Brain (organoid and tissue), 16 donors: ENCODE measurements at places on chromosomes 13 and 19.

DNA sequence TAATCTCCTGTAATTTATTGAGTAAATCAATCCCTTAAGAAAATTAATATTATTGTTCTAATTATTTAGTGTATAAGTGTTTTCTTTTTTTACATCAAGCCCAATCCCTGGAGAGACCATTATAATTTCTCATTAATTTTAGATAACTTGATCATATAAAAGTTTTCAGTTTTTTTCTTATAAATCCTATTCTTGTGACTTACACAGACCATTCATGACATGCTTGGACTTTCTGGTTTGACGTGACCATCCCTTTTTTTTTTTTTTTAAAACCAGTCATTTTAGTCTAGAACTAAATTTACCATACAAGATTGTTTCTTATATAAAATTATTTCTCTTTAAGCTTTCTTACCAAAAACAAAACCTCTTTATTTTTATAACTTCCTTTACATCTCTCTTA is 5.4 kb upstream of the MTRF1 start:
- peak; percentile 15 for DNase-seq

- DNase-seq = peak; percentile 60
Measured at GRCh38 chr13:42041011-42041683, 7.3 kb upstream of the DGKH start.

DNA sequence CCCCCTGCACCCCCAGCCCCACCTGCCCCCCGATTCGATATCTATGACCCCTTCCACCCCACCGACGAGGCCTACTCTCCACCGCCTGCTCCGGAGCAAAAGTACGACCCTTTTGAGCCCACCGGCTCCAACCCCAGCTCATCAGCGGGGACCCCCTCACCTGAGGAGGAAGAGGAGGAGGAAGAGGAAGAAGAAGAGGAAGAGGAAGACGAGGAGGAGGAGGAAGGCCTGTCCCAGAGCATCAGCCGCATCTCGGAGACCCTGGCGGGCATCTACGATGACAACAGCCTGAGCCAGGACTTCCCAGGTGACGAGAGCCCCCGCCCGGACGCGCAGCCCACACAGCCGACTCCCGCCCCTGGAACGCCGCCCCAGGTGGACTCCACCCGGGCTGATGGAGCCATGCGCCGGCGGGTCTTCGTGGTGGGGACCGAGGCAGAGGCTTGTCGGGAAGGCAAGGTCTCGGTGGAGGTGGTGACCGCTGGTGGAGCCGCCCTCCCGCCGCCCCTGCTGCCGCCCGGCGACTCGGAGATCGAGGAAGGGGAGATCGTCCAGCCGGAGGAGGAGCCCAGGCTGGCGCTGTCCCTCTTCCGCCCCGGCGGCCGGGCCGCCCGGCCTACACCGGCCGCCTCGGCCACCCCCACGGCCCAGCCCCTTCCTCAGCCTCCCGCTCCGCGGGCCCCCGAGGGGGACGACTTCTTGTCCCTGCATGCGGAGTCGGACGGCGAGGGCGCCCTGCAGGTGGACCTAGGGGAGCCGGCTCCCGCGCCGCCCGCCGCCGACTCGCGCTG is 9.2 kb downstream of the SCAF1 start:
- no peak for DNase-seq

DNA sequence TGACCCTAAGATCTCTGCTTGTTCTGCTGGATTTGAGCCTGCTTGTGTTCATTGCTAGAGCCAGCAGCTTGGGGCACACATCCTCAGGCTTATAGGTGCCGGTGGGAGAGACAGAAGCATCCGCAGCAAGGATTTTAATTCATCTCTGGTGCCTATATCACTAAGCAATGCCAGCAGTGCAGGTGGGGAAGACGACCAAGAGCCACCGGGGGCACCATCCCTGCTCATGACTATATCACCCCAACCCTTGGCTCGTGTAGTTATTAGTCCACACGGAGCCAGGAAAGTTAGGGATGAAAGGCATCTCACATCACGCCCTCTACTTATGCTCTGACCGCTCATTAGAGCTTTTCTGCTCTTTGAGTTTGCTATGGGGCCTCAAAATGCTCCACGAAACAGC is 298.2 kb downstream of the DCLK1 start:
- no peak for DNase-seq

DNA sequence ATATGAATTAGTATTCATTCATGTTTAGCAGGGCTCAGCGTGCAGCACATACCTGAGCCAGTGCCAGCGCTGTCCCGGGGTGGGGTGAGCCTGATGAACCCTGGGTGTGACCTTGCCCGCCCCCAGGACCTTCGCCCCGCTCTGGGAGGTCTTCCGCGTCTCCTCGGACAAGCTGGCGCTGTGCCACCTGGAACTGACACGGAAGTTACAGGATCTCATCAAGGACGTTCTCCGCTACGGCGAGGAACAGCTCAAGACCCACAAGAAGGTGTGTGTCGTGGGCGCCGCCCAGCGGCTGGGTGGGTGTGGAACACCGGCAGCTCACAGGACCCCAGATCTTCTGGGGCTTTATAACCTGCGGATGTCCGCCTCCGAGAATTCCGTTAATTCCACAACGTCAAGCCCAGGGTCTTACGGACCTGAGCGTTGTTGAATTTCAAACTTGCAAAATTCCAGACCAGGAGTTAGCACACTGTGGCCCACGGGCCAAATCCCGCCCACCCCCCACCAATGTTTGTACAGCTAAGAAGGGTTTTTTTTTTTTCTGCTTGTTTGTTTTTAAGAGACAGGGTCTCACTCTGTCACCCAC is 15.4 kb downstream of the FCHO1 start:
- DNase-seq = peak; percentile 71

- no peak for DNase-seq
Measured at GRCh38 chr13:53182724-53183123, 154.1 kb downstream of the OLFM4 start.

GRCh38 chr13:69389899-69390298 is 717.7 kb upstream of the ATXN8OS start:
- no peak for DNase-seq

DNA sequence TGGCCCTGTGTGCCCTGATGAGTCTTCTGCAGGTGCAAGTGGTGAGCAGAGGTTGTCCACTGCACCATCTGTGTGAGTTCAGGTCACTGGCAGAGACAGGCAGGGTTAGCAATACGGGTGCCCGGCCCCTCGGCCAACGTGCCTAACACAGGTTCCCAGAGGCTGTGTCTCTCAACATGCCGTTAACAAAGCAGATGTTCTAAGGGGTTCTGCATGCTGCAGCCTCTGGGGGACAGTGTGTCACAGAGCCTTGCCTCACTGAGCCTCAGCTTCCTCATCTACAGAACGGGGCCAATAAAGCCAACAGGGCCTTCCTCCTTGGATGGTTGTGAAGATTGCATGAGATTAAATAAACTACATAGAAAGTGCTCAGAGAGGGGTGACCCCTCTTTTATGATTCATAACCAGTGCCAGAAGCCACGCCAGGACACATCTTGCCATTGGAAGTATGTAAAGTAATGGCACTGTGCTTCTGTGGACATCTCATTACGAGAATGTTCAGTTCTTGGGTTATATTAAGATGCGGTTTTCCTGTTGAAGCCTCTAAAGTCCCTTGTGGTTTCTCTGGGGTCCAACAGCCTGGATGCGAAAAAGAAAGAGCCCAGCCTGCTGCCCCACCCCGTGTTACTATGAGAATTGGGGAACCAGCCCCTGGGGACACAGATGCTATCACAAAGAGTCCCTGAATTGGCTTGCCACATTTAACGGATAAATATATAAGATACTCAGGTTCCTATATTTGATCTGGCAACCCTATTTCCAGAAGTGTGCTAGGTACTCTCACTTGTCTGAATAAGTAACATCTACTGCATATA is 11.2 kb upstream of the ARHGEF18 start:
- DNase-seq = no peak

- no peak for DNase-seq
Measured at GRCh38 chr13:69168436-69168835, 939.2 kb upstream of the ATXN8OS start.

- no peak for DNase-seq
Measured at GRCh38 chr19:18063463-18063862, 23.3 kb downstream of the IL12RB1 start.

- peak; percentile 20 for DNase-seq
Measured at GRCh38 chr13:77028202-77028601, 1.2 kb upstream of the FBXL3 start.

GRCh38 chr13:33353210-33353609 is 67.7 kb upstream of the STARD13 start:
- no peak for DNase-seq

DNA sequence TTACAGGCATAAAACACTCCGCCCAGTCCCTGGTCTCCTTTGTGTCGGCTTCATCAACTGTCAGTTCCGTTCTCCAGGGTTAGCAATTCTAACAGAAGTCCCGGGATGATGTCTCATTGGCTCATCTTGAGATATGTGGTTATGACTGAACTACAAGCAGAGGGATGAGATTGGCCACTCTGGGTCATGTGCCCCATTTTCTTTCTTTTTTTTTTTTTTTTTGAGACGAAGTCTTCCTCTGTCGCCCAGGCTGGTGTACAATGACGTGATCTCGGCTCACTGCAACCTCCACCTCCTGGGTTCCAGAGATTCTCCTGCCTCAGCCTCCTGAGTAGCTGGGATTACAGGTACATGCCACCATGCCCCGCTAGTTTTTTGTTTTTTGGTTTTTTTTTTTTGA is 95.4 kb upstream of the MRI1 start:
- DNase-seq = no peak

GRCh38 chr13:61086087-61086486 is 329.6 kb downstream of the PCDH20 start:
- no peak for DNase-seq

GRCh38 chr13:106570299-106570852 is 2.4 kb upstream of the ARGLU1 start:
- DNase-seq = peak; percentile 68

DNA sequence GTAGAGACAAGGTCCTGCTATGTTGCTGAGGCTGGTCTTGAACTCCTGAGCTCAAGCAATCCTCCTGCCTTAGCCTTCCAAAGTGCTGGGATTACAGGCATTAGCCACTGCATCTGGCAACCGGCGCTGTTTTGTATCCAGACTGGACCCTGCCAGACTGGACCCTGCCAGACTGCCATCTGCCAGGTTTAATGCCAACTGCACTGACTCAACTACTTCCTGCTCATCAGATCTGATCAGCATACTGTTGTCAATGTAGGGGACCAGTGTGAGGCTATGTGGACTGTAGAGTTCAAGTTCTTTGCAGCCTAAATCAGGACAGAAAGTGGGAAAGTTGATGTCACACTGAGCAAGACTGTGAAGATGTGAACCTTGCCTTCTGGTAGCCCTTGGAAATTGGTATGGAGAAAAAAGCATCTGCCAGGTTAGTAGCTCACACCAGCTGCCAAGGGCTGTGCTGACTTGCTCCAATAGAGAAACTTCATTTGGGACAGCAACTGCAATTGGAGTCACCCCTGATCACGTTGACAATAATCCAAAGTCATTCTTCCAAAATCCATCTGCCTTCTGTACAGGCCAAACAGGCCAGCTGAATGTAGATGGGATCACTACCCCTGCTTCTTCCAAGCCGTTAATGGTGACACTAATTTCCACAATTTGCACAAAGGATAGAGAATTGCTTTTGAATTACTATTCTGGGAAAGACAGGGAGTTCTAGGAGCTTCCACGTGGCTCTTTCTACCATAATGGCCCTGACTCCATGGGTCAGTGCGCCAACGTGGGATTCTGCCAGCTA is 36.8 kb upstream of the ATP1A3 start:
- peak; percentile 28 for DNase-seq

DNA sequence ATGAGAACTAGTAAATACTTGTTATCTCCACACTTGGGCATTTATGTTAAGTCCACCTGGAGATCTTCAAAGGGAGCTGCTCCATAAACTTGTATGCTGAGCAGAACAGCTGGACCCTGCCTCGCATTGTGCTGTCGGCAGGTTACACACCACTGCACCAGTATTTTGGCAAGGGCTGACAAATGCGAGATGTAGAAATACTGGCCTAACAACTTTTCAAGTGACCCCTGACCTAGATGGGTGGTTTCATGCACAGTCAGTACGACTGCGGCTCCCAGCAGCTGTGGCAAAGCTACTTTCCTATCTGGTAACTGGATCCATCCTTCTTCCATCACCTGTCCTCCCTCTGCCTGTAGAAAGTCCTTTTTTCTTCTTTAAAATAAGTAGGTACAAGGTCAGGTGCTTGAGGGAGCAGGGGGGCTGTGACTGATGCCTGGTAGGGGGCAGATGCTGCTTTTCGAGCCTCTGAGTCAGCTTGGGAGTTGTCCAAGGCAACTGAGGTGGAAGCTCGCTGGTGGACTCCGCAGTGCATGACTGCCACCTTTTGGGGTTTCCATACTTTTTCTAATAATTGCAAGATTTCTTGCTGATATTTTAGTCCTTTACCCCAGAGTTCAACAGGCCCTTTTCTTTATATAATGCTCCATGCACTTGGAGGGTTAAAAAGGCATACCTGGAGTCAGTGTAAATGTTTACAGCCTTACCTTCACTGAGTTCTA is 86.8 kb downstream of the SLC25A15 start:
- DNase-seq = no peak

GRCh38 chr19:10625003-10625761 is at the start of gene SLC44A2:
TSS of gene SLC44A2 (plus strand) at chr19:10625553. CDS start at chr19:10625634, 81 bp downstream.
- peak; percentile 68 for DNase-seq

- no peak for DNase-seq
Measured at GRCh38 chr19:33208371-33208895, 14.3 kb downstream of the LRP3 start.
